T-helper 1 cell (primary cell): ENCODE measurements at places on chromosomes 4 and X.

GRCh38 chrX:97968376-97969163 is 1084.9 kb downstream of the RPA4 start:
- no peak for DNase-seq

DNA sequence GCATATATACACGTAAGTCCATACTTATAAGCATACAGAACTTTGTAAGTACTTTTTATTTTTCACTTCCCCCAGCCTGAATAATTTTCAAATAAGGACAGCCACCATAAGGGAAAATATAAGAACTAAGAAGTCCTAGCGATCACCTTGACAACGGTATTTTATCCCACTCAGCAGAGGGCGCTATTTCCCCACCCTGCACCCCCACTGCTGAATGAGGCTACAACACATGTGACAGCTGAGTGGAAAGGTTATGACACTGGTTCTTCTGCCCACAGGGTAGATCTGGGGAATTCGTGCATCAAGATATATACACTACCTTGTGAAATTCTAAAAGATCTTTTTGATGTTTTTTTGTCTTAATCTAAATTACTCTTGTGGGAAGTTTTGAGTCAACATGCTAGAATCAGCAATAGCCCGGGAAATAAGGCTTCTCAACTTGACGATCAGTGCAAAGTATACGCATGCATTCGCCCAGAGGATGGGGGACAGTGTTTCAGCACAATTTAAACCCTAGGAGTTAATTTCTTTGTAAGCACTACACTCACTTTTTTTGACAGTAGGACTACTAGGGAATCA is 151.5 kb downstream of the CORIN start:
- DNase-seq: peak; percentile 27

DNA sequence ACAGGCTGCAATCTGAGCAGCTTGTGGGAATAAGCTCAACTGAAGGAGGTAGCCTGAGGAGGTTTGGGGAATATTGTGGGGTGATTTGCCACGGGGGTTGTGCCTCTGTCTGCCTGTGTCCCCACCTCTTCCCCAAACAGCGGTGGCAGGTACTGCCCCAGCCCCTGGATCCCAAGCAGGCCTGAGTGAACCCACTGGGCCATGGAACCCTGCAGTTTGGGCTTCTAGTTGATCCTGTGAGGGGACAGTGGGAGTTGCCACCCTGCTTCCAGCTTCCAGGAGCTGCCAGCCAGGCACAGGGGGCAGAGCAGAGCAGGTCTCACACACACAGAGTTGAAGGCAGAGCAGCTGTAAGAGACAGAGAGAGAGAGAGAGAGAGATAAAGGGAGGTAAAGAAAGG is 97.4 kb downstream of the PJA1 start:
- no peak for DNase-seq

DNA sequence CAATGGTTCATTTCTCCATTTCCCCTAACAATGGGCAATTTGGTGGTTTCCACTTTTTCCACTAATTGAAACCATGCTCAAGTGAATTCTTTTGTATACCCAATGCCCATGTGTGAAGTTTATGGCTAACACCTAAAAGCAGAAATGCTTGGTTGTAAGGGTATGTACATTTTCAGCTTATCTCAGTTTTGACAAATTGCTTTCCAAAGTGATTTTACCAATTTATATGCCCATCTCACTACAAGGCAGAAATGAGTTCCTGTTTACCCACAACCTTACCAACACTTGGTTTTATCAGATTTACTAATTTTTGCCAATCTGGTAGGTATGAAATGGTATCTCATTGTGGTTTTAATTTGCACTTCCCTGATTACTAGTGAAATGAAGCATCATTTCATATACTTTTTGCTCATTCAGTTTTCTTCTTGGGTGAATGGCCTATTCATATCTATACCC is 14.8 kb downstream of the GPR34 start:
- DNase-seq: no peak

DNA sequence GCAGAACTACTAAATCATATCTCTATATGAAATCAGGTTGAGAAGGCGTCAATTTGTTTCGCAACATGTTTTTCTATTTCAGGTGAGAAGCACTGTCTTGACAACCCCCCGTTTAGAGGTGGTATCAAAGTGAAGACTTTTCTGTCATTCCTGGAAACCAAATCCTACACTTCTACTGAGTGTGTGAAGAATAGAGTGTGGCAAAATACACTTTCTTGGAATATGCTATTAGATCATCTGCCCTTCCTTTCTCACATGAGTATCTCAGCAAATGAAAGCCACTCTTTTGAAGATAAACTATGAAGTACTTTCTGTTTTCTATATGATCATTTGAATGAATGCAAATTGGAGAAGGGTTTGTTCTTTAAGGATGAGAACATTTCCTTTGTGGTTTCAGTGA is 174.0 kb upstream of the FMR1 start:
- DNase-seq: peak; percentile 12

GRCh38 chr4:63921561-63921960 is 487.7 kb downstream of the TECRL start:
- DNase-seq: no peak

DNA sequence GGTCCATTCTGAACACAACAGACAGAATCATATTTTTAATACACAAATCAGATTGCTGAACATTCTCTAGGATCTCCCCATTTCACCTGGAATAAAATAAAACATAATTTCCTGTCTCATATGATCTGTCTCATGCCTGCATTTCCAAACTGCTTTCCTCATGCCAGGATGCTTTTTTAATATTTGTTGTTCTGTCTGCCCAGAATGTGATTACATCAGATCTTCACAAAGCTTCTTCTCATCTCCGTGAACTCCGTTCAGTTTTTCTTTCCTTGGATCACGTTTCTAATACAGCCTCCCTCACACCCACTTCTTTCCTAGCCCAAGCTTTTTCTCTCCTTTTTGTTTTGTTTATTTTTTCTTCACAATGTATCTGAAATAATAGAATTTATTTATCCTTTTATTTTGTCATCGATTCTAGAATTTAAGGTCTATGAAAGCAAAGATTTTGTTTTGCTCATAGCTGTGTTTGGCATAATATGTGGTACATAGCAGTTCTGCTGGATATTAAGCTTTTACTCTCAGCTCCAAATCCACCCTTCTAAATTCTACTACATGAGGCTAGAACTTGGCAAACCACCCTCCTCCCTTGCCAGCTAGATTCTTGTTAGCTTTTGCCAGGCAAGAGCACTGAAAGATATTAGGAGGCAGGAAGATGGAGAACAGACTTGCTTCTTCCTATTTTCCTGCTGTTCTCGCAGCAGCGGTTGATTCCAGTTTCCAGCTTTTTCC is 165.5 kb upstream of the SLIT2 start:
- DNase-seq: no peak

GRCh38 chr4:53559021-53559620 is 32.2 kb downstream of the LNX1 start:
- DNase-seq: no peak

DNA sequence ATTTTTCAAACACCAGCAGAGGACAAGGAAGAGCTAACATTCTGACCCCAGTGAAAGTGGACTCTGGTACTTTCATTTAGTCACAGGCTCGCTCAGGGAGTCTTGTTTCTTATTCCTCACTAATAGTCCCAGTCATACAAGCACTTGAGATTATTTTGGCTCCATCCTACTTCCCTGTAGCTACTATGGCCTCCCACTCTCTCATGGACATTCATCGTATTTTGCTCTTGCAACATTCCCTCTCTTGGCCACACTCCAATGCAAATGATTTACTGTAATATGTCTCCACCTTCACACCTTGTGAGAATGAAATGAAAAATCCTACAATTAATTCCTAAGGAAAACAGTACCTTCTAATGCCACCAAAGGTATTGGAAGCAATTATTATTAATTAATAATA is 21.3 kb downstream of the PLRG1 start:
- DNase-seq: no peak

GRCh38 chr4:105963461-105964400 is 68.5 kb downstream of the NPNT start:
- no peak for DNase-seq

GRCh38 chrX:78710171-78710570 is 37.3 kb upstream of the LPAR4 start:
- no peak for DNase-seq

DNA sequence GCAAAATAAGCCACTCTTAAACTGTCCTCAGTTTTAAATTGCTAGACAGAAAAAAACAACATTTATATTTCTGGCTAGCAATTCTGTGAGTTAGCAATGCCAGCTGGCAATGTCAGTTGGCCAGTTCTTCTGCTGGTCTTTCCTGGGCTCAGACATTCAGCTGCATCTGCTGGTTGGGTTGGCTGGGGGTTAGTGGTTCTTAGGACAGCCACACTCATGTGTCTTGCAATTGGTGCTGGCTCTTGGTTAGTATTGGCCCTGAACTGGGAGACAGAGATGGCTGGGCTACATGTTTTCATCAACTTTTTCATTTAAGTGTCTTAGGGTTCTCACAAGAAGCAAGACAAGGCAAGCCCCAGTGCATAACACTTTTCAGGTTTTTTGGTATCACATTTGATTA is 48.0 kb upstream of the PDLIM5 start:
- no peak for DNase-seq

GRCh38 chr4:32499171-32499570 is 1779.0 kb downstream of the PCDH7 start:
- no peak for DNase-seq

- DNase-seq: no peak
Observed at GRCh38 chr4:170750519-170750918, 660.8 kb upstream of the AADAT start.

DNA sequence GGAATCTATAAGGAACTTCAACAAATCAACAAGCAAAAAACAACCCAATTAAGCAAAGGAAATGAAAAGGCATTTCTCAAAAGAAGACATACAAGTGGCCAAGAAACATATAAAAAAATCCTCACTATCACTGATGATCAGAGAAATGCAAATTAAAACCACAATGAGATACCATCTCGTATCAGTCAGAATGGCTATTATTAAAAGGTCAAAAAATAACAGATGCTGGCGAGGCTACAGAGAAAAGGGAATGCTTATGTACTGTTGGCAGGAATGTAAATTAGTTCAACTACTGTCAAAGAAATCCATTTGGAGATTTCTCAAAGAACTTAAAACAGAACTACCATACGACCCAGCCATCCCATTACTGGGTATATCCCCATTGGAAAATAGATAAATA is 292.4 kb upstream of the FAT1 start:
- DNase-seq: no peak

DNA sequence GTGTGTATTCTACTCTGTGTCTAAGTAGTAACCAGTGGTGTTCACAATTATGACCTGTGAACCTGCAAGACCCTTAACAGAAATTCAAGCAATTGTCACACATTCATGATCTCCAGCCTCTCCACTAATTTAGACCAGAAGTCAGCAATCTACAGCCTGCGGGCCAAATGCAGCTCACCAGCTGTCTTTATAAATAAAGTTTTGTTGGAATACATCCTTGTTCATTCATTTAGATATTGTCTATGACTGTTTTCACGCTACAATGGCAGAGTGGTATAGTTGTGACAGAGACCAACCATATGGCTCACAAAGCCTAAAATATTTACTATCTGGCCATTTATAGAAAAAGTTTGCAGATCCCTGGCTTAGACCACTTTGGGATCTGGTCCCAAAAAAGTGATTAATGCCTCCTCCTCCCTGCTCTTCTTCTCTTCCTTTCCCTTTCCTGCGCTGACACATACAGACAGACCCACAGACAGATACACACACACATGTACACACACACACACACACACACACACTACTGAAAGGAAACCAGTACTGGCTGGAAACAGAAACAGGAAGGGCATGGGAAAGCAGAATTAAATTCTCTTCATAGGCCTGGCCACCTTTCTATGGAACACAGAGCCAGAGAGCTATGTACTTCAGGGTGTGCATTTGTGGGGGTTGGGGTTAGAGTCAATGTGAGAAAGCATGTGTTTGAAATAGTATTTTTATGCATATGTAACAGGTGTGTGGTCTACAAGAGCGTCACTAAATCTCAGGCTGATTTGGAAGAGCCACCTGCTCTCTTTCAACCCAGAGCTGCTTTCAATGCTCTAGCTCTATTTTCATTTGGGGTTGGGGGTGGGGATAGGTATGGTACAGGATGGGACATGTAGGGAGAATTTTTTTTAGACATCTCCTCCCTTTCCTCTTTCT is 49.7 kb upstream of the TMEM164 start:
- no peak for DNase-seq

DNA sequence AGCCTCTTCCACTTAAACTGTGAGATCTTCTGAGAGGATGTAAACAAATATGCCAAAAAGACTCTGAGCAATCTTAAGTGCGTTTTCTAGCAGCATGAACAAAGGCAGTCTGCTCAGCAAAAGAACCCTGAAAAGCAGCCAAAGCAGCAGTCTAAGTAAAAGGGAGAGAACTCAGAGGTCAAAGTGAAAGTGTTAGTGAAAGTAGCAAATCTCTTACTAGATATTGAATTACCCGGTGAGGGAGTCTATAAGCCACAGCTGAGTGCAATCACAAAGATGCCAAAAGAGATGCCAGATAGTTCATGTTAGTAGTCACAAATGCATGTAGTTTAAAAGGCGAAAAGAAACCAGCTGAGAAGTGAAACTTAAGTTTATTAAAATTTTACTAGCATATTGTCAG is 7.9 kb upstream of the GNRHR start:
- DNase-seq: no peak

GRCh38 chr4:24256547-24256946 is 327.8 kb downstream of the DHX15 start:
- no peak for DNase-seq

GRCh38 chr4:71254451-71255012 is 84.3 kb upstream of the SLC4A4 start:
- no peak for DNase-seq

DNA sequence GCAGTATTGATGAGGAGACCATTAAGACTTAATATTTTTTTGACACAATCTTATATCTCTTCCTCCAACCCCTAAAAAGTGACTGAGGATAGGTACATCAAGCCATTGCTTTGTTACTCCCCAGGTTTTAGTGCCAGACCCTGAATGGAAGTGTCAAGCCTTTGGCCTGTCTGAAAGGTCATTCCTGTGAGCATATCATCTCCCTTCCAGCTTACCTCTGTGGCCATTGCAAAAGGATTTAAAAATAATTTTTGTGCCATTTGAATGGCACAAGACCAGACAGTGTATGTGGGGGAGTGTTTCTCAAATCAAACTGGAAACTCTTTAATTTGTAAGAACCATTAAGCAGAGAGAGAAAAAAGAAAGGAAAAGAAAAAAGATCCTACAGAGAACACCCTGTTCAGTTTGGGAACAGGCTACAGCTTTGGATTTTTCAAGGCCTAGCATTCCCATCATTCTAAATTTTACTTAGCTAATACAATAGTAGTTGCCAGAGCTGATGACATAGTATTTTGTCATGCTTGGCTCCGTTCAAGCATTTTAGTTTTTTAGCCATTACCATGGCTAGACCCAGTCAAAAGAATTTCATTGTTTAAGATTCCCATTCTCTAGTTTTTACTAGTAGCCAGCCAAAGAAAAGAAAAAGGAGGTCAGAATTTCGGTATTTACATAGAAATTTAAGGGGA is 49.6 kb downstream of the HPF1 start:
- no peak for DNase-seq

DNA sequence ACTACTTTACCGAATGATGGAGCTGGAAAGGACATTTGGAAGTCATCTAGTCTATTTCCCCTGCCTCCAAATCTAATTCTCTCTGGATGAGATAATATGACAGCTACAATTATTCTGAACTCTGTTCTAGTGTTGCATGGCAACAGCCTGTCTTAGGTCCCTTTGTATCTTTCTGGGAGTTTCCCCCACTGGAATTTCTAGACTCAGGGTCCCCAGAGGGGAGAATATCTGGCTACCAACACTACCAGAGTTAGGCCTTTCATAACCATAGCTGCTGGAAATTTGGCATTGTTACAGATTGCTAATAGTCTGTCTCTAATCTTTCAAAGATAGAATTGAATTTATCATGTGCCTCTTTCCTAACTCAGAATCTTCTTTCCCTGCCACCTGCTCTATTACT is 4.5 kb downstream of the MSN start:
- DNase-seq: no peak

GRCh38 chrX:39560271-39560670 is 537.5 kb downstream of the BCOR start:
- no peak for DNase-seq
